ENCODE measurements at places on chromosomes 12 and 14.
A peak's percentile ranks its signal among the peaks of the same experiment; 100 is the strongest.

- DNase-seq: no peak
Observed at GRCh38 chr12:96808587-96808986, 98.5 kb upstream of the NEDD1 start.

- no peak for DNase-seq
Observed at GRCh38 chr14:100822532-100823296, 3.2 kb upstream of the MEG3 start.

DNA sequence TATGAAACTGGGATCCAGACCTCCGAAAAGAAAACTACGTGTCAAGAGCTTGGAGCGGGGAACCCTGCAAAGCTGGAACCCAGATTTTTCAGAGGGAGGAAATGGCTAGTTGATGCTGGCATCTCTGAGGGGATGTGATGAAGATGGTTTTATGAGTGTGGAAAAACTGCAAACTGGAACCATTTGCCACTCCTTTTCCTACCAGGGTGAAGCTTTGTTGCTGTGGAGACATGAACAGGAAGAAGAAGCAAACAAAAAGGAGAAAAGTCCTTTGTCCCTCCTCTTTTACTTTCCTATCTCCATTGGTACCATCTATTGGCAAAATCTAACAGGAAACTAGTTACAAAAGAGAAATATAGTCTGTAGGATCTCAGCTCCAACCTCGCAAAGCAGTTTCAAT lies 39.2 kb downstream of the CDK17 start:
- no peak for DNase-seq

GRCh38 chr12:10753059-10753458 lies 29.9 kb upstream of the YBX3 start:
- DNase-seq: no peak

GRCh38 chr12:70094467-70094866 lies 148.8 kb upstream of the CNOT2 start:
- DNase-seq: peak; percentile 14

DNA sequence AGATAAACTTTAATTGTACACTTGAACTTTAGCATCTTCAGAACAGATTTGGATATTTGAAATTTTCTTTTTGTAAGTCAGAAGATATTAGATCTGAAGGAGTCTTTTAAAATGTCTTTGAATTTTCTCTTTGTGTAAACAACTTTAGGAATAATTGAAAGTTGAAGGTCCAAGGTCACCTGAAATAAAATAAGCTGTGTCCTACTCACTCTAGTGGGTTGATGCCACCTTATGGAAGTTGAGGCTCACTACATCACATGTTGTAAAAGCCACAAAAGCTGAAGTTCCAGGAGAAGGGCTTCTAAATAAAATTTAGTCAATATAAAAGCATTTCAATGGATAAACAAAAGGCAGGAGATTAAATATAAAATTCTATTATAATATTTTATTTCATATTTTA lies 122.0 kb upstream of the ATXN7L3B start:
- DNase-seq: no peak

DNA sequence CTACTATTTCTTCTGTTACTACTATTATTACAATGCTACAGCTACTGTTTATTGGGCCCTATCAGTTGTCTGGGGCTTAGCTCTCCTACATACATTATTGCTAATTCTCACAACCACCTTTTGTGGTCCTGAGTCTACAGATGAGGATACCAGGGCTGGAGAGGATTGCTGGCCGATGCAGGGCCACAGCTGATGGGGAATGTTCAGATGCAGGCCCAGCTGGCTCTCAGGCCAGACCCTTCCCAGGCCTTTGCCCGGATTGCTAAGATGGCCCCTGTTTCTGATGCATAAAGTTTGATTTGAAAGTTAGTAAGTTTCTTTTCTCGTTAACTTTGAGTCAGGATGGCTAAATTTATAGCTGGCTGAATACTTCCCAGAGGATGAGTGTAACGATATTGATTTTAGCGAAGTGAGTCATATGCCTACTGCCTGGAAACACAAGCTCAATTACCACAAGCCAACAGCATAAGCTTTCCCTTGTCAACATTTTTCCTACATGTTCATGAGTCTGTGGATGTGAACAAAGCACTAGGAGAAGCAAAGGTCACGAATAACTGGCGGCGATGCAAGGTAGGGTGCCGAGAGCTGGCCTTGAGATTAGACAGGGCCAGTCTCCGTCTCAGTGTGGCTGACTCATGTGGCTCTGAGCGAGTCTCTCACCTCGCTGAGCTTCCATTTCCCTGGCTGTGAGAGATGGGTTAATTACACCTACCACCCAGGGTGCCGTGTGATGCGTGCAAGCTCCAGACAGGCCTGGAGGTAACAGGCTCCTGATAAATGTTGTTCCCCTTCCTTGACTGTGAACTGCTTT lies 111.0 kb downstream of the BEGAIN start:
- no peak for DNase-seq

DNA sequence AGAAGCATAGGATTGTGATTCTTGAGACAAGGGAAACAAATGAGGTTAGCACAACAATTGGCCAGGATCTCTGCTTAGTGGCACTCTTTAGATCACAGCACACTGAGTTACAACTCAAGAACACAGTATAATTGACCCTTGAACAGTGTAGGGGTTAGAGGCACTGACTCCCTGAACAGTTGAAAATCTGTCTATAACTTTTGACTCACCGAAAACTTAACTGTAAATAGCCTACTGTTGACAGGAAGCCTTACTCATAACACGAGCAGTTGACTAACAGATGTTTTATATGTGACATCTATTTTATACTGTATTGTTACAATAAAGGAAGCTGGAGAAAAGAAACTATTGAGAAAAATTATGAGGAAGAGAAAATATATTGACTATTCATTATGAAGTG lies 296.1 kb downstream of the RERGL start:
- DNase-seq: no peak

DNA sequence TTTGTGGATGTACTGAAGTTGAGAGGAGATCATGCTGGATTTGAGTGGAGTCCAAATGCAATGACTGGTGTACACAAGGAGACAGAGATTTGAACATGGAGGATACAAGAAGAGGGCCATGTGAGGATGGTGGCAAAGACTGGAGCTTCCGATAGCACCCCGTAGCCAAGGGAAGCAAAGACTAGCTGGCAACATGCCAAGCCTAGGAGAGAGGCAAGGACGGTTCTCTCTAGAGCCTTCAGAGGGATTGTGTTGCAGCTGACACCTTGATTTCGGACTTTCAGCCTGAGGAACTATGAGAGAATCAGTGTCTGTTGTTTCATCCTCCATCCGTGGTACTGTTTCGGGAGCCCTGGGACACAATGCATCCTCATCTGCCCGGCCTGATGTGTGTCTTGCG lies 202.5 kb downstream of the SLC15A4 start:
- no peak for DNase-seq

DNA sequence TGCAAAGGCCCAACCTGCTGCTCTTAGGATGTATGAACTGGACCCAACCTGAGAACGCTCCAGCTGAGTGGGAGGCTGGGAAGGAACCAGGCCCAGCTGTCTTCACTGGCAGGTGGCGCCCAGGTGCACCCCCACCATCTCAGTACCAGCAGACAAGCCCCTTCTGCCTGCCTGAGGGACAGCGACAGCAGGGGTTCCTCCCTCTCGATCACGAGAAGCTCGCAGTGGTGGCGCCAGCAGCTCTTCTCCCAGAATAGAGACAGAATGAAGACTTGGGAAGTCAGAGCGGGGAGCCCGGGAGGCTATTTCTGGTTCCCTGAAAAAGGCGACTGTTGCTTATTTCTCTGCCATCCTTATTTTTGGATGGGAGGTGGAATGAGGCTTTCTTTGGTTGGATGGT lies 46.5 kb downstream of the CHGA start:
- no peak for DNase-seq

DNA sequence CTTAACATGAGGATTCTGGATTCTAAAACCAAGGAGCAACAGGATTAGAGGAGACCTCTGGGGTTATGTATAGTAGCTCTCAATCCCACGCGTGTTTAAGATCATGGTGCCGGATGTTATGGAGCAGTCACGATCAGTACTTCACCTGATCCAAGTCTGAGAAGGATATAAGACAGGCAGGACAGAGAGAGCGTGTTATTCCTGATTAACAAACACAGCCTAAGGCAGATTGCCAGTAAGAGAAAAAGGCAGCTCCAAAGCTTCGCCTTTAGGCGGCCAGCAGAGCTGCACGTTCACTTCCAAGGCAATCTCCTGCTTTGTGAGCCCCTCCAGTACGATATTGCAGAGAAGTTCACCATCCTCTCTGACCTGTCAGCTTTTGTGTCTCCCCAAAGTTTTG lies 5.5 kb downstream of the SETD3 start:
- peak; percentile 9 for DNase-seq

DNA sequence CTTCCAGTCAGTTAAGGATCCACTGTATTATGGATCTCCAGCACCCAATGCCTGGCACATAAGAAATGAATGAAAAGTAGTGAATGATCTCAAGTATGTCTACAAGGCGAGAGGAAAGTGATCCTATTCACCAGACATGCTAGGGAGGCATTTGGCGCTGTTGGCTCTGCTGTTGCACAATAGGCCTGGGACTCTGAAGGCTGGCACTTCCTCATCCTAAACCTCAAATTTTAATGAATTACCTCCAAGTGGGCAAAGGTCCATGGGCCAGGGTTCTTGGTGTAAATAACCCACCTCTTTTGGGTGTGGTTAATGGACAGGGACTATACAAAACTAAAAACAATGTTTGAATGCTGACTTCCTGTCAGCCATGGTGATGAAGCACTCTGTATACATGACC lies 173.4 kb upstream of the PZP start:
- DNase-seq: no peak
